ENCODE measurements at places on chromosomes 11 and 22.

DNA sequence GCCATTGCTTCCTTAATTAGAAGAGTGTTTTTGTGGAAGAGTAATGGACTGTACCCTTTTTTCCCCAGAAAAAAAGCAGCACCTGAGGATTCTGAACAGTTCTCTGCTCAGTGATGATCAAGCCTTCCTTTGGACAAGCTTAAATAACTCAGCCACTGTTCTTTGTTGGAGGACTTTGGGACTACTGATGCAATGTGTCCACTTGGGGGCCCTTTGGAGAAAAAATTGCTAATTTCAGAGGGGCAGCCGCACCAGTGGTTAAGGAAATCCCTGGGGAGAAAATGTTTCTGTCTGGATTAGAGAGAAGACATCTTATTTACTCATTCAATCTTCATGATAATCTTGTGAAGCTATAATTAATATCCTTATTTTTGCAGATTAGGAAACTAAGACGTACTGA lies 5.3 kb upstream of the KMT2A start:
- DNase-seq = no peak

DNA sequence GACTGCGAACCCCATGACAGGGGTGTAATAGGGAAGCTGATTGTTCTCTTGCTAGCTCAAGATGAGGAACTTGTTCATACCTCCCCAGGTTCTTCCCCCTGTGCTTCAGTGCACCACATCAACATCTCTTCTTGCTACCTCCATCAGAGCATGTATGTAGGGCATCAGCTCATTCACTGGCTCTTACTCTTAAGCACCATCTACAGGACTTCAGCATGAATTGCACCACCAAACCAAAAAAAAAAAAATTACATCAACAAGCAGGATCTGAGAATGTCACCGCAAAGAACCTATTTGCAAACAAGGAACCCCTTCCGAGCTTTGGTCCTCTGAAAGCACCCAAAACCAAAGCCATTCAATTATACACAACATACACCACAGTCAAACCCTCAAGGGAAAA lies 2226.5 kb upstream of the RAG2 start:
- DNase-seq = no peak

GRCh38 chr11:111298413-111299100 lies at the start of gene POU2AF3:
Gene POU2AF3, plus strand, starts transcription at chr11:111298546. Its CDS starts 36 bp downstream, at chr11:111298582.
- DNase-seq = no peak

DNA sequence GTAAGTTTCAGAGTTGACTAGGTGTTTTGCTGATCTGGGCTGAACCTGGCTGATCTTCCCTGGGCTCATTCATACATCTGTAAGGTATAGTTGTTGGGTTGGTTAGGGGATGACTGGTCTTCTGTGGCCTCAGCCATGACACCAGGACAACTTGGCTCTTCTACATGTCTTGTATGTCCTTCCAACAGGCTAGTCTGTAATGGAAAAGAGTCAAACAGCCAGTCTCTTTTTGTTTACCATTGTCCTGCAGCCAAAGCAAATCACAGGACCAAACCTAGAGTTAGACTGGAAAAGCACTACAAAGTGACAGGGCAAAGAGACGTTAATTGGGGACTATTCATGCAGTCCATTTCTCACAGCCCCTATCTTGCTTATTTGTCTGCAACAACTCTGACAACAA lies 17.8 kb downstream of the SERPING1 start:
- no peak for DNase-seq

DNA sequence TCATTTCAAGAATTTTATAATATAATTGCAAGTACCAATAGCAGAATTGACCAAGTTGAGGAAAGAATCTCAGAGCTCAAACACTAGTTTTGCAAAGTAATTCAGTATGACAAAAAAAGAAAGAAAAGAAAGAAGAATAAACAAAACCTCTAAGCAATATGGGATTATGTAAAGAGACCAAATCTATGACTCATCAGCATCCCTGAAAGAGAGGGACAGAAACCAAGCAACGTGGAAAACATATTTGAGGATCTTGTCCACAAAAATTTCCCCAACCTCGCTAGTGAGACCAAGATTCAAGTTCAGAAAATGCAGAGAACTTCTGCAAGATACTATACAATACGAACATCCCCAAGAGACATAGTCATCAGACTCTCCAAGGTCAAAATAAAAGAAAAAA lies 203.7 kb upstream of the DDI1 start:
- no peak for DNase-seq

DNA sequence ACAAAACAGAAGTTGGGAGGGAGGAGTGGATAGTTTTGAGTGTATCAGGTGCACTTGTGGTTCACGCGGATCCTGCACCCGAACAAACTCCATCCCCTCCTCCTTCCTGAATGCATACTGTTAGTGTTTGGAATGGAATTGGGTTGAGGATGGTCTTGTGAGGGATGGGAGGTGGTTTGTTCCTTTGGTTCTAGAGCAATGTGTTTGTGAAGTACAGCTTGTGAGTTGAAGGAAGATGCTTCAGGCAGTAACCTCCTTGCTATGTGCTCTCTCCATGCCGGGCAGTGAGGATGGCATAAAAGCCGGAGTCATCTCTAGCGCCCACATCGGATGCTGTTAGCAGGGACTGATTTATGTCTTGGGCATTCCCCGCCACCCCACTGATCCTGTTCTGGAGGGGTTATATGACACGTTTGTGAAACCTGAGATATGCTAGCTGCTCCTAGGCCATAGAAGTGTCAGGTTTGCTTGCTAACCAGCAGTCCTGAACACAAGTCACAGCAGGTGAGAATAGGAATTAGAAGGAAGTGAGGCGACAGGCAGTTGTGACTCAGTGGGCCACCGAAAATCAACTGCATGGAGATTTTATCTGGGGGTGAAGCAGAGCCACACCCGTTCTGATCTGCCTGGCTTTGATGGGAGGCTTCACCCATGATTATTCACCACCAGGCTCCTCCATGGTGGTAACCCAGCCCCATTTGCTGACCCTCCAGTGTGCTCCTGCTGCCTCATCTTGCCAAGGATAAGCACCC lies 2.2 kb downstream of the BCR start:
- DNase-seq = peak; percentile 56

DNA sequence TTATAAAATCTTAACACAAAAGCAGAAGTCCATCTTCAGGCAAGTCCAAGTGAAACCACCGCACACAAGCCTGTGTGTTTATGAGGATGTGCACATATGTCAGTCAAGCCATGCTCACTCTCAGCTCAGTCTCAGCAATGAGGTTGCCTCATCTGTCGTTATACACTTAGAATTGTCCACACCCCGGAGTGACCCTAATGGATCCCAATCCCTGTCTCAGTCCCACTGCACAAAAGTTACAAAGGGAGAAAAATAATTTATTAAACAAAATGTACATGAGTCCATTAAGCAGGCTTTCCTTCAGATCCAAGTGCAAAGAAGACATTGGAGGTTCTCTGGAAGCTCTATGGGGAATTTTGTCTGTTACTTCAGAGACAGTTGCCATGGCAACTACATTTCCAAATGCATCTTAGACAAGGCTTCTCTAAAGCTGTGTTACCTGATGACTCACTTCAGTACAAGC lies 24.4 kb downstream of the OR8B12 start:
- no peak for DNase-seq

Data from activated T-helper 9 cell treated with anti-CD3 and anti-CD28 coated beads, Interleukin-2, amount 50 U/mL, for 16 hours (primary cell).